ENCODE measurements at places on chromosomes 4 and X.

DNA sequence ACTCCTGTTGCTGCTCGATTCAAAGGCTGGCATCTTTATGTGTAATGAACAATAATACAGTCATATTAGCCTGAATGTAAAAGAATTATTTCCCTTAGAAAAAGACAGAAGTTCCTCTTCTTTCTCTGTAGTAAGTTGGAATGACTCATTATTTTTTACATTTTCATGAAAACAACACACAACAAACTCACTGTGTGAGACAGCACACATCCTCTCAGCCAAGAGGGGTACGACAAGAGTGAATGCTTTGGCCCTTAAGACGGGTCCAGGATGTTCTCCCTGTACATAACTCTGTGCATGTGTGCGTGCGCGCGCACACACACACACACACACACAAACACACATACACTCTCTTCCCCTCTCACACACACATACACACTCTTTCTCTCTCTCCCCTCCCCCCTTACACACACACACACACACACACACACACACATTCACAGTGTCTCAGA, 72.8 kb downstream of the MANBA start:
- DNase-seq, result no peak

DNA sequence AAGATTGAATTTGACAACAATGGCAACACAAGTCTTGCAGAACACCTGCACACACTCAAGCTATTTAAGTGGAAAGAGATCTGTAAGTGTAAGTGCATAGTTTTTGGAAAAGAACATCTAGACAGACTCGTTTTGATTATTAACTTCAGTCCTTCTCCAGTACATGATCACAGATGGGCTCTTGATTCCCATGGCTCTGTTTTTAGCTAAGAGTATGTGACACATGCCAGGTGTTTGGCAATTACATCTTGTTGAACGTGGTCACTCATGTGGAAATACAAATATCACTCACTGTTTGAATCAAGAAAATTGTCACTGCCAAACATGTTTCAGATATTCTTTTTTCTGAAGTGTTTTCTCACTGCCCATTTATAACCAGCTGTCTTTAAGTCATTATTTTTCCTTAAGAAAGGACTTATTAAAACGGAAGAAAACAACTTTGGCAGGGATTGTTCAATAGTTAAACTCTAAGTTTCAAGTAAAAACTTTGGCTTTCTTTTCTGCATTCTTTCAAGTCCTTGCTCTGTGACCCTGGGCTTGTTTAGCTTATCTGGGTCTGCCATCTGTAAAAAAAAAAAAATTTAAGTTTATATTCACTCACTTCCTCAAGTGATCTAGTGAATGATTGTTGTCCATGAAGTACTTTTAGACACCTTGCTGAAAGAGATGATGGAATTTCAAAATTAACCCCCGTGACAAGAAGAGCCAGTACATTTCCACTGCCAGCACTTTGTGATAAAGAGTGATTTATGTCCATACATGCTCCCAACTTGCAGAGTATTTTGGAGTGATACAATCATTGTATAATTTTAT, 125.4 kb downstream of the ATXN3L start:
- no peak for DNase-seq

GRCh38 chr4:114606245-114606644, 7.6 kb downstream of the UGT8 start:
- DNase-seq, result no peak

- DNase-seq, result no peak
Measured at GRCh38 chrX:11130136-11130535, 19.0 kb downstream of the HCCS start.

GRCh38 chrX:40809210-40809609, 73.9 kb upstream of the MED14 start:
- DNase-seq, result no peak

DNA sequence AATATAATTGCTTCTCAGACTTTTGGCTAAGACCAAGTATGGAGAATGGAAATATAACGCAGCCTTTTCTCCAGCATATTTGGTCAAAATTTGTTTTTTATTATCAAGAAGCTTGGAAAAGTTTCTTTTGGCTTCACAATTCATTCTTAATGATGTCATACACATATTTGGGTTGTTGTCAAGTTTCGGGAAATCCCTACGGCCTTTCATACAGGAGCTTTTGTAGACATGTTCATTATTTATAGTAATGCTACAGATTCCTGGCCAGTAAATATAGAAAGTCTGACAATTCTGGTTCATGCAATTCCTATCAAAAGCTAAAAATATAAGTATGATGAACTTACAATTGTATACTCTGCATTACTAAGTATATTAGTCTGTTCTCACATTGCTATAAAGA, 112.9 kb downstream of the IRF2 start:
- no peak for DNase-seq

- DNase-seq, result no peak
Measured at GRCh38 chrX:148612431-148612830, 112.0 kb downstream of the AFF2 start.

- DNase-seq, result no peak
Measured at GRCh38 chr4:48065587-48066052, 49.0 kb downstream of the NIPAL1 start.

DNA sequence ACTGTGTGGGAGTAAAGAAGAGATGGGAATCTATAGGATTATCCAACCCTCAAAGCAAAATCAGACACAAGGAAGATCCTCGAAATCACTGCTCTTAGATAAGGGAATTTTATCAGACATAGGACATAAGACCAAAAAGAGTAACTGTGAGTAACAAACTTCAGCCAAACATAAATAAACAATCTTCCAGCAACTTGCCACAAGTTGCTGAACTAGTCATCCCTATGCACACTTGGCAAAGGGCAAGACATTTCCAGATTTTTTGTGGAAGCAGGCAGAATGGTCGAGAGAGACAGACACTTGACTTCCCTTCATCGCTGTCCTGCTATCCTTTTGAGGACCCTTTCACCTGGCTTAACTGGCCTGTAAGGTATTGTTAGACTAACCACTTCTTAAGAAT, 89.6 kb downstream of the KCNIP4 start:
- no peak for DNase-seq

All from KG1 (cell line).